ENCODE measurements at places on chromosomes 6 and 20. TPM values are rescaled to one million over a fixed set of nuclear protein-coding genes. Genes with fewer than 3 reads are reported as not detected.

DNA sequence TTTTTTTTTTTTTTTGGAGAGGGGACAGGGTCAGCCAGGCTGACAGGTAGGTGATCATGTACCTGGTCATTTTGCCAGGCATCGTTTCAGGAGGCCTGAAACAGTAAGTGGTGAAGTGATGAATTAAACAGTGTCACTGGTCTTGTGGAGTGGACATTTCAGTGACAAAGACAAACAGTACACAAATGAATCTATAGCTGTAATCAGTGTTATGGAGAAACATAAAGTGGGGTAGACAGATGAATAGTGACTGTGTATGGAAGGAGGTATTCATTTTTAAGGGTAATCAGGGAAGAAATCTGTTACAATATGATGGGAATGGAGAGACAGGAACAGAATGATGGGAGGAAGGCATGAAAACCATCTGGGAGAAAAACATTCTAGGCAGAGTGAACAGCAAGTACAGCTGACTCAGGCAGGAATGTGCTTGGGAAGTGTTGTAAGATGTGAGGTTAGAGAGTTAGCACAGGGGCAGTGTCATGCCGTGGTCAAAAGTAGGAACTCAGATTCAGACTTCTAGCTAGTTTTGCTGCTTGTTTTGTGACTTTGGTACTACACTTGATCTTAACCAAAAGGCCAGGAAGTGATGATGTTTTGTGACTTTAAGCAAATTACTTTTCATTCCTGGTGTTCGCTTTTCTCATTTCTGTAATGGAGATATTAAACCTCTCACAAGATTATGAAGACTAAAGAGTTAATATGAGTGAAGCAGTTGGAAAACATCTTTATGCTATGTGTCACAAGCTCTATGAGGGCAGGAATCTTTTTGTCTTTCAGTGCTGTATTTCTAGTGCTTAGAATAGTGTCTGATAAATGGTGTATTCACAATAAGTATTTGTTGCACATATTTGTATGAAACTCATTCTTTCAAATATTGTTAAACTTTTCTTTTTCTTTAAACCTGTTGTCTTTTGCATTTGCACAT lies 43.4 kb downstream of the QKI start:
- no peak for DNase-seq

DNA sequence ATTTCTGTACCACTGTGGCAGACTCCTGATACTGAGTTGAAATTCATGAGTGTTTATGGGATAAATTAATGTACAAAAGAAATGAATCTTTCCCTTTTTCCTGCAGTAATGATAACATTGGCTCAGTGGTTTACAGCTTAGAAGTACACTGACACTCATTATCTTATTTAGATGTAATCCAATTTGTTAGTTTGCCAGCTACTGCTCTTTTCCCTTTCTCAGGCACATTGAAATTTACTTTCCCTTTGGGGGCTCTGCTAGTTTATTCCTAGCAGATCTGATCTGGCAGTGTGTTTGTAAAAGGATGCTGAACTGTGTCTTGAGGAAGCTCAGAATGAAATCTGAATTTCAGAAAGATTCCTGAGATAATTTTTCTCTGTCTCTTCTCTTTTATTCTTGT lies 3.0 kb downstream of the CEP250 start:
- DNase-seq = no peak

DNA sequence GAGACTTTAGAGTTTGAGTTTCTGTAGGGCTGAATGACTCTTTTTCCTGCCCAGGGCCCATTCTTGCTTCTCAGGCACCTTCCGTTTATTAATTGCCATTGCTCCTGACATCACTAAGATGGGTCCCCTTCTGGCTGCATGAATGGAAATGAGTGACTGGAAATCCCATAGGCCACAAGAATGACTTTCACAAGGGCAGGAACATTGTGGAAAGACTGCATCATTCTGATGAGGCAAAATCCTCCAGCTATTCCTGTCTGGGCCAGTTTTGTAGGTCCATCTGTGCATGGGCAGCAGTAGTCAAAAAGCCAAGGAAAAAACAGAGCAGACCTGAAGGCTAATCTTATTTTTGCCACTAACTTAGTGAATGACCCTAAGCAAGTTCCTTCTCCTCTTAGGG lies 19.3 kb downstream of the TMEM74B start:
- no peak for DNase-seq

TNNC2 gene
- total RNA-seq = 0.13 TPM

NRSN1 gene
- not detected for total RNA-seq

GRCh38 chr20:11059659-11060058 lies 385.9 kb upstream of the JAG1 start:
- no peak for DNase-seq

GRCh38 chr6:79005497-79005896 lies 72.6 kb downstream of the PHIP start:
- no peak for DNase-seq

NR2E1 gene
- total RNA-seq = not detected

DNA sequence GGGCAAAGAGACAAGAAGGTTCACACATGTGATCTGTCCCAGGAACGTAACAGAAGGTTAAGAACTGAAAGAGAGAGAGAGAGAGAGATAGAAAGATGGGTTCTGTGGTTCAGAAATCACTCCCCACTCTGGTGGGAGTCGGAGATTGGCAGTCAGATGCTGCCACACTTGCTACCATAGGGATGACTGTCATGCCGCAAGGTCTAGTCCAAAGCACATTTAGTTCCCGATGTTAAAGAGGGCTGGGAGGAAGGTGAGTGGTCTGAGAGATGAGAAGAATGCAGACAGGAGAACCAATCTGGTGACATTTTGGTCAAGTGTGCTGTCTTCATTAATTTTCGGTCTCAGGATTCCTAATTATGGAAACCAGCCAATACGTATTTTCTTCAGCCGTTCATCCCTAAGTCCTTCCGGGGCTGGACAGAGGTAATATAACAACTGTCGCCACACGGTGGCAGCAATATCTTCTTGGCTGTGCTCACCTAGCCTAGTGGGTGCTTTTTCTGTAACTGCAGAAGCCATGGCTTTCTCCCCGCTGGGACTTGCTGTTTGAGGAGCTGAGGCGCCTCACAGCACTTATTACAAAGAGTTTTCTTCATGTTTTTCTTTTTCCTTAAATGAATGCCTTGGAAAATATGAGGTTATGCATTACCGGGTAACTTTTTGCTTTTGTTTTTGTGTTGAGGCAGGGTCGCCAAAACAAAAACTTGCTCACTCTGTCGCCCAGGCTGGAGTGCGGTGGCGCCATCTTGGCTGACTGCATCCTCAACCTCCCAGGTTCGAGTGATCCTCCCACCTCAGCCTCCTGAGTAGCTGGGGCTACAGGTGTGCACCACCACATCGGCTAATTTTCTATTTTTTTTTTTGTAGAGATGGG lies 46.0 kb downstream of the SLC35D3 start:
- peak; percentile 55 for DNase-seq

DNA sequence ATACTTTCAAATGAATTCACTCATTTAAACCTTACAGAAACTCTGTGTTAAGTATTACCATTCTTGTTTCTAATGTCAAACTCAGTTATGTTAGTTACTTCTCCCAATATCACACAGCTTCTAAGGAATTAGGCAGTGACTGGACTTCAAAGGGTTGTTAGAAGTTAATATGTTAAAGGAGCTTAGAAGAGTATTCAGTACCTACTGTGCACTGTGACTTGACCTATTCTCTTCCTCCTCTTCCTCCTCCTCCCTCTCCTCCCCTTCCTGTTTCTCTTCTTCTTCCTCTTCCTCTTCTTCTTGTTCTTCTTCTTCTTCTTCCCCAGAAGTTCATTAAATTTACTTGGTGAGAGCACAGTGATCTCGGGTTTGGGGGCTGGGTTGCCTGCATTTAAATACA lies 325.6 kb upstream of the SLC35B3 start:
- no peak for DNase-seq

DLL1 gene
- total RNA-seq = 2.6 TPM

IL17A gene
- not detected for total RNA-seq

- no peak for DNase-seq
These were observed 1.1 kb downstream of the ARG1 start for GRCh38 chr6:131574133-131574532.

- no peak for DNase-seq
These were observed 21.6 kb downstream of the EYA4 start for GRCh38 chr6:133262804-133263203.

TLDC2 gene
- total RNA-seq = 0.13 TPM

DNA sequence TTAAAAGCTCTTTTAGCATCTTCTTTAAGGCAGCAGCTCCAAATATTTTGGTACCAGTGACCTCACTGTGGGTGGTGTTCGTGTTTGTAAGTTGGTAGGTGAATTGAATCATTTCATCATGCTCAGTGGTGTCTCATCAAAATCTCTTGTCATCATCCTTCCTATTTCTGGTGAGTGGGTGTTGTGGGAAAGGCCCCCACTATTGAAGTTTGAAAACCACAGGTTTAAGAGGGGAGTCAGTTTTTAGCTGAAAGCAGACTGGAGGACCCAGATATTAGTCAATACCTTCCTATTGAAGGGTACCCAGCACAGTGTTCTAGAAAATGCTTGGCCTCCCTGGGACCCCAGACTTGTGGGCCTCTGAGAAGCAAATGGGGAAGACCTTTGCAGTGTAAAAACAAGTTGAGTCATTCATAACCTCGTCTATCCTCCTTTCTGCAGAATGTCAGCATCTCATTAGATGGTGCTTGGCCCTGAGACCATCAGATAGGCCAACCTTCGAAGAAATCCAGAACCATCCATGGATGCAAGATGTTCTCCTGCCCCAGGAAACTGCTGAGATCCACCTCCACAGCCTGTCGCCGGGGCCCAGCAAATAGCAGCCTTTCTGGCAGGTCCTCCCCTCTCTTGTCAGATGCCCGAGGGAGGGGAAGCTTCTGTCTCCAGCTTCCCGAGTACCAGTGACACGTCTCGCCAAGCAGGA lies 3.7 kb downstream of the PIM1 start:
- no peak for DNase-seq

- DNase-seq = no peak
These were observed 190.3 kb downstream of the ANKRD60 start for GRCh38 chr20:58038123-58038654.

GRCh38 chr6:17957086-17957485 lies 30.3 kb downstream of the KIF13A start:
- DNase-seq = no peak

- no peak for DNase-seq
These were observed 517.0 kb upstream of the NRSN1 start for GRCh38 chr6:23608931-23609435.

DNA sequence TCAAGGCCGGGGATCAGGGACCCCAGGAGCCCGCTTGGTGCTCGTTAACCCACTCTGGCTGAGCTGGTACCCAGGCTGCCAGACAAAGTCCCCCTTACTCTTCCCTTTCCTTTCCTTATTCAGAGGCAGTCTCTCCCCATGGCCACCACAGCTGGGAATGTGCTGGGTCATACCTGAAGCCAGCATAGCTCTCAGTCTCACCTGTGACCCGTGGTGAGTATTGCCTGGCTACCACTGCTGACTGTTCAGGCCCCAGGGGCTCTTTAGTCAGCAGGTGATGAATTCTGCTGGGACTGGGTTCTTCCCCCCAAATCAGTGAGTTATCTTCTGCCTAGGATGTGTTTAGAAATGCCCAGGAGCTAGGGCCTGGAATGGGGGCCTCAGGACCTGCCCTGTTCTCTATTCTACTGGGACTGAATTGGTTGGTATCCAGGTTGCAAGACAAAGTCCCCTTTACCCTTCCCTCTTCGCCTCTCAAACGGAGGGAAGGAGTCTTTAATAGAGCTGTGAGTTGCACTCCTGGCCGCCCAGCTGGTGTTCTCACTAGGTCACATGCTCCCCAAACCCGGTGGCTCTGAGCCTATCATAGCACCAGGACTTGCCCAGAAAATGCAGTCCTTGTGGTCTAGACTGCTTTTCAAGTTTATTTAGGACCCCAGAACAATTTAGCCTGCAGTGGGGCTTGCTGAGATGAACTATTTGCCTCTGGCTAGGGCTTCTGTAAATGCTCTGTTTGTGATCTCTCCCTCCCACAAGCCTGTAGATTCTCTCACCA lies 64.6 kb downstream of the MYO6 start:
- DNase-seq = no peak

HCRTR2 gene
- total RNA-seq = not detected

DNA sequence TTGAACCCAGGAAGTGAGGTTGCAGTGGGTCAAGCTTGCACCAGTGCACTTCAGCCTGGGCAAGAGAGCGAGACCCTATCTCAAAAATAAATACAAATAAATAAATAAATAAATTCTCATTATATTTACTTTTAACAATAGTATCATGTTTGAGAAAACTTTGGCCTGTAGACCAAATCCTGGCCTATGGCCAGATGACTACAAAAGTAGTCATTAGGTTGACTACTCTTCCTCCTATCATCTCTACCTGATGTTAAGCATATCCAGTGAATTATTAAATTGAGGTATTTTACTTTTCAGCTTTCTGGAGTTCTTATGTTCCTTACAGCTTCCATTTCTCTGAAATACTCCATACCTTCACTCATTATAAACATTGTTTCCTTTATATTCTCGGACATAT lies 280.6 kb downstream of the LAMA2 start:
- no peak for DNase-seq

HEY2 gene
- total RNA-seq = under 0.01 TPM

- DNase-seq = no peak
These were observed 11.9 kb downstream of the PCIF1 start for GRCh38 chr20:45946149-45946970.

OXT gene
- not detected for total RNA-seq

DNA sequence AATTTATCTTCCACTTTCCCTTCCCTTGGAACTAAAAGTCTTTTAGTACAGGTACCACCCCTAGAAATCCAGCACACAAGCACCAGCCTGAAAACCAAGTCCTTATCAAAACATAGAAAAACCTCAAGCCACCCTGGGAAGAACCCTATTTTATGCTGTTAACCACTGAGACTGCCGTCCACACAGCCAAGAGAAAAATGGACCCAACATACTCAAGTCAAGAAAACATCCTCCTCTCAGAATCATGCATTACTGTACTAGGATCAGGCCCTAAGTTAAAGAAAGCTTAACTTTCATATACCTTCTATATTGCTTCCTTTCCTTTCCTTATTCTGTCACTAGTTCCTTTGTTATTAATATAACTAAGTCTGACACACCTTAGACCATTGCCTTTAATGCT lies 16.9 kb upstream of the GOPC start:
- DNase-seq = no peak

GRCh38 chr6:3746696-3747095 lies 4.8 kb downstream of the PXDC1 start:
- no peak for DNase-seq

Data from dermis microvascular lymphatic vessel endothelial cell (primary cell).